ENCODE measurements at places on chromosomes 11 and 22.

DNA sequence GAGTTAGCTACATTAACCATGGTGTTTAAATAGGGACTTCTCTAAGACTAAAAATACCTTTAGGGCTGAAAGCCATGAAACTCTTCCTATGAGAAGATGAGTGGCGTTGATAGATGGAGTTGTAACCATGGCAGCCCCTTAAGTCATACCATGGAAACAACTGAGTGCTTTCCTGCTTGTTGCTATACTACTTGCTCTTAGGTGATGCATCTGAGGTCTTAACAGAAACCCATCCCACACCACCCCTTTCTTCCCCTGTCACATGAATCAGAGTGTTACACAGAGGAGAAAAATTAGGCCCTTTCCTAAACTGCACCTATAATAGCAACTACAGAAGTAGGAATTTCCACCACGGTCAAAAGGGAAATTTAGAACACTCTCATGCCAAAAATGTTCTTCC lies 64.3 kb upstream of the ZC3H12C start:
- DNase-seq, result no peak

GRCh38 chr22:38786631-38787030 lies 7.3 kb downstream of the DNAL4 start:
- DNase-seq, result no peak

GRCh38 chr22:27888310-27888709 lies 30.7 kb downstream of the PITPNB start:
- no peak for DNase-seq

- no peak for DNase-seq
Measured at GRCh38 chr11:1913271-1914060, 6.0 kb upstream of the TNNT3 start.

DNA sequence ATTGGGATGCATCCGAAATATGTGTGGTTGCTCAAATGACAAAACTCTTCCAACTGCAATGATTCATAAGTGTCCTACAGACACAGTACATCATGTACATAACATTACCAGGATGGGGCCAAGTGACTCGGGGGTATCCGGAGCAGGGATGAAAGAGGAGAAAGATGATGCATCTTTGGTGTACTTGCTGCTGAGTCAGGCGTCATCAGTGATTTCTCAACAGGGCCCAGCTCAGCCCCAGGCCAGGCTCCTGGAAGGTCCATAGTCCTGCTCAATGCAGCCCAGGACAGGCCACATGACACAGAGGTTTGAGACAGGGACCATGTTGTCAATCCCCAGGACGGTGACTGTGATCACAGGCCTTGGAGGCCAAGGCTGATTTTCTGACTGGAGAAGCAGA lies 59.3 kb downstream of the GGTLC2 start:
- DNase-seq, result no peak
